Brain pericyte (primary cell): ENCODE measurements at places on chromosomes 12 and 14.

DNA sequence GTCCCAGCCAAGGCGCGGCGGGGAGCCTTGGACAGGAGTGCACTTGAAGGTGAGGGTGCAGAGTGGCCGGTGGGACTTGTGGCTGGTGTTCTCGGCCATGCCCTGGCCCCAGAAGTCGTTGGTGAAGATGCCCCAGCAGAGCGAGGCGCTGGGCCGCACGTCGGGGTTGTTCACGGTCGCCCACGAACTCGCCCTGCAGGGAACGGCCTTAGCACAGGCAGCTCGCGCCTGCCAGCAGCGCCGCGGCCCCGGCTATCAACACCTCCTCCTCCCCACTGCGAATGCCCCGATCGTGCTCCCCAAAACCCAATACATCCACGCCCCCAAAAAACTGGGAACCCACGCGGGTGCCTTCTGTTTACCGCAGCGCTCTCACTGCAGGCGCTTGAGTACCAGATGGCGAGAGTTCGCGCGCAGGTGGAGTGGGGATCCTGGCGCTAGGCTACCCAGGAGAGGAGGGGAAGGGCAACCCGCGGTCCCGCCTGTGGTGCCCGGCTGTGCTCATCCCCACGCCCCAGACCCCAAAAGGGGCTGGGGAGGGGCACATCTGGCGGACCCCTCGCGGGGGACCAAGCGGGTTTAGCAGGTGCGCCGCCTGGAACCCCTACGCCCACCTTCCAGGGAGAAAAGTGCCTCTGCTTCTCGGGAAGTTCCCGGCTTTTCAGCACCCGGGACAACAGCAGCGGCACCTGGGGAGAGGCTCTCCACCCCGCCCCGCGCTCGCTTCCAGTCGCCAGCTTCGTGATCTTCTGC lies 386.3 kb upstream of the TMTC1 start:
- DNase-seq: no peak

GRCh38 chr12:92136026-92136730 lies 9.5 kb downstream of the BTG1 start:
- DNase-seq: no peak

DNA sequence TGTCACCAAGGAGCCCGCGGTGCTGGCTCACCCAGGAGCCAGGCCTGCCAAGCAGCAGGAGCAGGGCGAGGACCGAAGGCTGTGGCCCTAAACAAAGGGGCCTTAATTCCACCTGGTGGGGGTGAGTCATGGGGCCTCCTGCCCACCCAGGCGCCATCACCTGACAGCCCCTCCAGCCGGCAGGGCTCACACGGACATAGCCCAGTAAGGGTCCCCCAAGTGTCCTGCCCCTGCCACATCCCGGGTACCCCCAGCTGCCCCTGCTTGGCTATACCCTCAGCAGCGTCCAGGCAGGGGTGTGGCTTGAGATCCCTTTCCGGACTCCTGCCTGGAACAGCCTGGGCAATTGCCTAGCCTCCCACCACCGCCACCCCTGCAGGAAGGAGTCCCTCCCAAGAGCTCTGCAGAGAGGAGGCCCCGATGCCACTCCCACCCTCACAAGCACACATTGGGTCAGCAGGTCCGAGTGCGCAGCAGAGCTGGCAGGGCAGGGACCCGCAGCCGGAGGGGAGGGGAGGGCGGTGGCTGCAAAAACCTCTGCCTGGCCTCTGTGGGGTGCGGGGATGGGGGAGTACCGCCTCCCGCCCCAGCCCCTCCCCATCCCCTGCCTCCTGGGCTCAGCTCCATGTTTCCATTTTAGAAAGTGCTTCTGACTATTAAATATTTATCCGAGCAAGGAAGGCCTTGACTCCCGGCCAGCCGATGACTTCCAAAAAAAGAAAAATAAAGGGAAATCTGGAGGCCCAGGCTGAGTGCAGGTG lies 4.6 kb downstream of the AHNAK2 start:
- DNase-seq: peak; percentile 73

DNA sequence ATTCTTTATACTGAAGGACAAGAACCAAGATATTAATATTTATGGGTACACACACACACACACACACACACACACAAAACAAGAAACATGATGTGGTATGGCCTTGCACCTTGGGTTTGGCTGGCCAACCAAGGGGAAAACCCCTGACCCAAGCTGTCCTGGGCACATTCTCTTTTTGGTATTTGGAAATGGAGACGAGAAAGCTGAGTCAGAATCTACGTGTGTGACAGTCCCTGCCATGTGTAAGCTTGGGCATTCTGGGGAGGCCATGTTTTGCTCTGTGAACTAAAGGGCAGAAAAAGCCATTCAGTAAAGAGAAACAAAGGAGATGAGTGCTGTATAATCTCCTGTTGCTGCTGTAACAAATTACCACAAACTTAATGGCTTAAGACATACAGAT lies 35.6 kb downstream of the PTGER2 start:
- DNase-seq: no peak

DNA sequence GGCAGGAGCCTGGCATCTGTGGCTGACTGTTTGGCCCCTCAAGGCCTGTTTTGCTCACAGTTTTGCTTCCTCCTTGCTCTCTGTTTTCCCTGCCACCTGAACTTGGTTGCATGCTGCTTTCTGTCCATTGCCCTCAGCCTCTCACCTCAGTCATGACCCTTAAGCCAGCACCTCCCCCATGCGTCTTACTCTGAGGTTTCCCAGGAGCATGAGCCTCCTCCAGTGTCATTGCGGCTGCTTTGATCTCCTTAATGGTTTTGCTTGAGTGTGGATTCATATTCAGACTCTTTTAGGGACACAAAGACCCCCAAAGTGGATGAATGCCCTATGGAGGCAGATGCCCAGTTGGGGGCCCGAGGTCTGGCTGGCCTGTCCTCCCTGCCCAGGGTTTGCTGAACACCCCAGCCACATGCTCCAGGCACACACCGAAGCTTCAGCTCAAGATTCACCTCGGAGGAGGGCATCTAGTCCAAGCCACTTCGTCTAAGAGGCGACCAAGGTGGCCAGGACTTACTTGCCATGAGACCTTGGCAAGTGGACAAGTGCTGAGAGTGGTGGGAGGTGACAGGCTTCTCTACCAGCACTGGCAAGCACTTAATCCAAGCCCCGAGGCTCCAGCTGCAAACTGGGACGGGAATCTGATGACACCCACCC lies 95.4 kb upstream of the DIO3 start:
- DNase-seq: no peak

- DNase-seq: no peak
These were observed 451.3 kb downstream of the GLT1D1 start for GRCh38 chr12:129304529-129304928.

GRCh38 chr12:67441736-67442346 lies 172.7 kb downstream of the CAND1 start:
- peak; percentile 52 for DNase-seq

DNA sequence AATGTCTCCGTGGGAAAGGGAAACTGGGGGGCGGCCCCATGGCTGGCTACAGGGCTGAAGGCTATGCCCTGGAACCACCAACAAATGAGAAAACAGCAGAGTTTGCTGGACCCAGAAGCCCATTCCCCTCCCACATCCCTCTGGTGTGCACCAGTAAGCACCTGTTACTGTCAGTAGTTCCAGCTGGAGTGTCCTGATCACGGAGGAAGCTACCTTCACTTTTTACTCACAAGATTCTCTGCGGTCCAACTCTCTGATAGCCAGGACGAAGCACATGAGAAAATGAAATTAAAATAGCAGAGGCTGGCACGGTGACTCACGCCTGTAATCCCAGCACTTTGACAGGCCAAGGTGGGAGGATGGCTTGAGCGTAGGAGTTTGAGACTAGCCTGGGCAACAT lies 22.7 kb upstream of the MEG3 start:
- no peak for DNase-seq

- no peak for DNase-seq
These were observed 34.1 kb downstream of the NDUFA12 start for GRCh38 chr12:94969424-94969823.

DNA sequence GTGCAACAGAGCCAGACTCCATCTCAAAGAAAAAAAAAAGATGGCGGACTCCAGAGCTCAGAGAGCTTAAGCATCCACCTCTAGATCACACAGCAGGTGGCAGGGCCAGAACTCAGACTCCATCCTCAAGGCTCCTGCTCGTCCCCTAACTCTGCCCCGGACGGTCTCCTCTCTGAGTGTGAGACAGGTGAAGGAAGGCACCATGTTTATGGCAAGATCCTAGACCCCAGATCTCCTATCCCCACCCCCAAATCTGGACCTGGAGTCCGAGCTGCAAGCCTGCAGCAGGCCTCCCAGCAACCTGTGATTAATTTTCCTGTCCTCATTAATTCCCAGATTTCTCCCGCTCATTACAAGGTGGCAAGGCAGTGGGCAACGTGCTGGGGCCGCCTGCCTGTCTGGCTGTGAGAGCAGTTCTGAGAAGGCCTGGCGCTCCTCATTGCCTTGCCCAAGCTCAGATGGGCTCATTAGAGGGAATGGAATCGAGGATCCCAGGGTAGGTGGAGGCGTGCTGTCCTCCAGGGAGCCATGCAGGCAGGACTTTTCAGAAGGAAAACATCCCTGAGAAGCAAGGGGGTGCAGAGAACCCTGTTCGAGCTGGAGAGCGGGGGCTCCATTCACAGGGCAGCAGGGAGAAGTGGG lies 296.6 kb upstream of the RTL1 start:
- DNase-seq: no peak

- no peak for DNase-seq
These were observed 96.1 kb downstream of the IPO8 start for GRCh38 chr12:30599608-30600007.

DNA sequence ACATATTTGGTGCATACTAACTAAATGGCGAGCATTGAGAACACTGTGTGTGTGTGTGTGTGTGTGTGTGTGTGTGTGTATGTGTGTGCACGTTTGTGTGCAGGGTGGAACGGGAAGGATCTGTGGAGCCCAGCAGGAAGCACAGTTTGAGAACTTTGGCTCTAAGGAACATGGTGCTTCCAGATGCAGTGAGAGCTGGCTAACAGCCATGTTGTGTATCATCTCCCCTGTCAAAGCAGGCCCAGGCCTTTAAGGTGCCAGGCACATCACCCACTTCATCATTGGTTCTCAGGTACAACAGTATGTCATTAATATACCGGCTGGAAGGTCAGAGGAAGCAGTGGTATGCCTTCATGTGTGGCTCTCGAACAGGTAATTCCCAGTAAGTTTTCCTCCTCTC lies 72.5 kb downstream of the SLC8A3 start:
- DNase-seq: no peak

DNA sequence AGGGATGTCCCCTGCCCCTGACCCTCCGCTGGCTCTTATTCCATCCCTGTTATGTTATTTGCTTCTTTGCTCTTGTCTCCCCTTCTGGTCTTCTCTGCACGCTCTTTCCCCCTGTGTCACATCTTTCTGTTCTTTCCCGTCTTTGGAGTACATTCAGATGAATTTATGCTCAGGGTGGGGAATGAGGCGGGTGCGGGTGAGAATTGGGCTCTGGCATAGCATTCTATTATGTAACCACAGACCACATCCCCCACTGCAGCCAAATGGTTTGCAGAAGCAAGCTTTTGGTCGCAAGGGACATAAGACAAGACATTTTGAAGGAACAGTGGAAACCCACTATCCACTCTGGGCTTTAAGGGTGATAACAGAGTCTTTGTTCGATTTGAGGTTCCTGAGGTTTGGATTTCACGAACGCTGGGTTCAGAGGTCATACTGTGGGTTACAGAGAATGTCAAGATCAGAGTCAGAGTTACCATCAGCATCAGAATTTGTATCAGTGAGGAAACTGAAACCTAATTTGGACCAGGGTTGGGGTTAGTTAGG lies 3.8 kb downstream of the ENDOU start:
- no peak for DNase-seq

DNA sequence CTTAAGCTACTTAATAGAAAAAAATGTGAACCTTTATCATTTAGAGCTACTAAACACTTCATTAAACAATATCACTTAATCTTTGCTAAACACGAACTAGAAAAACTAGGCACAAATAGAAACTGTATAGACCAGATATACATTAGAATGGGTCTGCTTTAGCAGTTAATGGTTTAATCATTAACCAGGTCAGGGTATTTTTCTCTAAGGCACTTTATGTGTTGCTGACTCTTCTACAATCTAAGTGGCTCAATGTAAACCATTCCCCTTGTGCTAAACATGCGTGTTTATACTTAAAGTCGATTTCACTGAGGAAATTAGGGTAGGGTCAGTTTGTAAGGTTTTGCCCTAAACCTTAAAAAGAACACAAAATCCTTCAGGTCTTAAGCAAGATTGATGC lies 29.7 kb downstream of the TMCC3 start:
- no peak for DNase-seq

- no peak for DNase-seq
These were observed 67.5 kb downstream of the DIP2B start for GRCh38 chr12:50572287-50572686.

GRCh38 chr12:14576896-14577295 lies 9.2 kb upstream of the PLBD1 start:
- DNase-seq: no peak

GRCh38 chr12:124827588-124828184 lies 36.0 kb downstream of the SCARB1 start:
- no peak for DNase-seq

DNA sequence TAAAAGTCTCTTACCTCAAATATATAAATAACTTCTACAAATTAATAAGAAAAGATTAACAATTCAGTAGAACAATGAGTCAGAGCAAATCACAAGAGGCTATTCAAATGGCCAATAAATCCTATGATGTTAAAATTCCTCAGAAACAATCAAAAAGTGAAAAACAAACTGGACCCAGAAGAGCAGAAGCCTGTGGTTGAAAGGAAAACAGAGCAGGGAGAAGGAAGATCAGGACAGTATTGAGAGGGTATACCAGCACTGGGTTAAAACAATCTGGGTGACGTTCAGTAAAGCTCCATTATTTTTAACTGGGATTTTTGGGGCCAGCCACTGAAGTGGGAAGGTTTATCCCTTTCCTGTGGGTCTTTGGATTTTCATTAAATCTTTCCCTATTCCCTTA lies 39.7 kb upstream of the PCED1B start:
- DNase-seq: no peak

DNA sequence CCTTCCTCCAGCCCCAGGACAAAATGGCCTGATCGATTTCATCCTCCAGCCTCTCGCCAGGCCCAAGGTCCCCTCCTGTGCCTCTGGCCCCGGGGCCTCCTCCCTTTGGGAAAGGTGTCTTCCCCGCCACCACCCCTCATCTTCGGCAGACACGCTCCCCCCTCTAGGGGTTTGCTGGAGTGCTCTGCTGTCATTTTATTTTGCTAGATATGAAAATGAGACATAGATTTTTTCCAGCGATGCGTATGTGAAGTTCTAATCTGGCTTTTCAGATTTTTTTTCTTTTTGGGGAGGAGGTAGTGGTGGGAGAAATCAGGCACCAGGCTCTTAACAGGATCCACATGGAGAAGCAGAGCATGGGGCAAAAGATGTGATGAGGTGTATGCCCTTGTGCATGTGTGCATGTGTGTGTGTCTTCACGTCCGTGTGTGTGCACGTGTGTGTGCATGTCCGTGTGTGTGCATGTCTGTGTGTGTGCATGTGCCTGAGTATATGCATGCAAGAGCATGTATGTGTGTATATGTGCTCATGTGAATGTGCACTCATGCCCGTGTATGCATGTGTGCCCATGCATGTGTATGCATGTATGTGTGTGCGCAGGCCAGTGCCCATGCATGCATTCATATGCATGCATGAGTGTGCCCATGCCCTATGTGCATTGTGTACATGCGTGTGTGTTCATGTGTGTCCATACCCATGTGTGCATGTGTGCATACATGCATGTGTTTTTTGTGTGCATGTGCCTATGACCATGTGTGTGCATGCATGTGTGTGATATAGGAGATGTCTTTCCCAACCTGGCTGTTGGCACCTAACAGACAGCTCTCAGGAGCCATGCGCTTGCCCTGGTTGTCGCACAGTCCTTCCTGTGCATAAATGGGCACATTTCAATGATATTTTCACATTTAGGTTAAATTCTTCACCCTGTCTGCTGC lies 203.0 kb downstream of the RBM19 start:
- no peak for DNase-seq

- DNase-seq: no peak
These were observed 727.6 kb upstream of the TMEM132C start for GRCh38 chr12:127539226-127539858.
